ENCODE measurements at places on chromosomes 5 and 9. TPM values are rescaled to one million over a fixed set of nuclear protein-coding genes. Genes with fewer than 3 reads are reported as not detected.

- DNase-seq = no peak
Measured at GRCh38 chr9:121835587-121836365, 184.3 kb downstream of the DAB2IP start.

- DNase-seq = no peak
Measured at GRCh38 chr5:32690153-32690552, 21.0 kb upstream of the NPR3 start.

DNA sequence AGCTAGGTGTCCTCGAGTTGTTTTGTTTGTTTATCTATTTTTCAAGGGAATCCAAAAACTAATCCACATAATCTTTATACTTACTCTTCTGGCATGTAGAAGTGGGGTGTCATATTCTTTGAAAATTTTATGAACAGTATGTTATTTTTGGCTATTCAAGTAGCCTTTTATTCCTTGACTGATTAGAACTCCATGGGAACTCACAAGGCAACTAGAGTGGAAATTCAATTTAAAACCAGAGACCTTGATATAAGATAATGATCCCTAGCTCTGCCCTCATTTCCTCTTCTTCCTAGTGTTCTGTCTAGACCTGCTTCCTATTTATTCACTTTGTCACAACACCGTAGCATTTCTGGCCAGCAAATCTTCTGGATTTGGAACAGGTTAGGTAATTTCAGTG lies 1123.7 kb upstream of the C9orf72 start:
- no peak for DNase-seq

- DNase-seq = no peak
Measured at GRCh38 chr5:174777583-174777982, 53.2 kb downstream of the MSX2 start.

DNA sequence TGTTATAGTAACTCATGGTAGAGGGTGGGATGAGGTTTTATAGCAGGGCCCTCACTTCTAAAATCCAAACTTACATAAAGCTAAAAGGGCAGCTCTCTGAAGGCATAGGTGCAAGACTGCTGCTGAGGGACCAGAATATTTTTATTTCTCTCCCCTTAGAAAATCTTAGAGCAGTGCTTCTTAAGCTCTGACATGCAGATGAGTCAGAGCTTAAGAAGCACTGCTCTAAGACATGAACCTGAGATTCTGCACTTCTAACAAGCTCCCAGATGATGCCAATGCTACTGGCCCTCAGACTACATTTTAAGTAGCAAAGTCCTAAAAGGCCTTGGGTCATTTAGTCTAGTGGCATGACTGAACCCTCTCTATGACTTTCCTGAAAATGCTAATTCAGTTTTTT lies 97.6 kb upstream of the SPRY4 start:
- no peak for DNase-seq

DNA sequence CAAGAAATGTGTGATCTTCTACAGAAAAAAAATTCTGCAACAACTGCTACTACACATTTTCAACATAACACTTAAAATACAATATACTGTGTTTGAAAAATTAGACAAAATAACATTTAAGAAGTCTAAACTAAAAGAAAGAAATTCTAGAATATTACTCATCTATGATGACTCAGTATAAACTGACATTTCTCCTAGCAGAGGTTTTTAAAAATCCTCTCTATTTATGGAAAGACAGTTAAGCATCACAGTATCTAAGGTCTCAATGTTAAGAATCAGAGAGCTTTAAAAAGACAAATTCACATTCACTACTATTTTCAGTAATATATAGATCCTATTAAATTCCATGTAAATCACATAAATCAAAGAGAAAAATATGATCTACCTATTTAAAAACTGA lies 61.3 kb downstream of the NR2F1-AS1 start:
- DNase-seq = no peak

GRCh38 chr5:30620481-30621085 lies 572.9 kb upstream of the CDH6 start:
- no peak for DNase-seq

TMEM245 gene
- total RNA-seq = 87.6 TPM

GFI1B gene
- total RNA-seq = 0.26 TPM

FOXD4 gene
- total RNA-seq = not detected

ISL1 gene
- total RNA-seq = 7.9 TPM

ACSL6 gene
- total RNA-seq = 2.3 TPM

PLAC8L1 gene
- total RNA-seq = not detected
